ENCODE measurements at places on chromosomes 1 and 21. TPM values are rescaled to one million over a fixed set of nuclear protein-coding genes. Genes with fewer than 3 reads are reported as not detected.

DNA sequence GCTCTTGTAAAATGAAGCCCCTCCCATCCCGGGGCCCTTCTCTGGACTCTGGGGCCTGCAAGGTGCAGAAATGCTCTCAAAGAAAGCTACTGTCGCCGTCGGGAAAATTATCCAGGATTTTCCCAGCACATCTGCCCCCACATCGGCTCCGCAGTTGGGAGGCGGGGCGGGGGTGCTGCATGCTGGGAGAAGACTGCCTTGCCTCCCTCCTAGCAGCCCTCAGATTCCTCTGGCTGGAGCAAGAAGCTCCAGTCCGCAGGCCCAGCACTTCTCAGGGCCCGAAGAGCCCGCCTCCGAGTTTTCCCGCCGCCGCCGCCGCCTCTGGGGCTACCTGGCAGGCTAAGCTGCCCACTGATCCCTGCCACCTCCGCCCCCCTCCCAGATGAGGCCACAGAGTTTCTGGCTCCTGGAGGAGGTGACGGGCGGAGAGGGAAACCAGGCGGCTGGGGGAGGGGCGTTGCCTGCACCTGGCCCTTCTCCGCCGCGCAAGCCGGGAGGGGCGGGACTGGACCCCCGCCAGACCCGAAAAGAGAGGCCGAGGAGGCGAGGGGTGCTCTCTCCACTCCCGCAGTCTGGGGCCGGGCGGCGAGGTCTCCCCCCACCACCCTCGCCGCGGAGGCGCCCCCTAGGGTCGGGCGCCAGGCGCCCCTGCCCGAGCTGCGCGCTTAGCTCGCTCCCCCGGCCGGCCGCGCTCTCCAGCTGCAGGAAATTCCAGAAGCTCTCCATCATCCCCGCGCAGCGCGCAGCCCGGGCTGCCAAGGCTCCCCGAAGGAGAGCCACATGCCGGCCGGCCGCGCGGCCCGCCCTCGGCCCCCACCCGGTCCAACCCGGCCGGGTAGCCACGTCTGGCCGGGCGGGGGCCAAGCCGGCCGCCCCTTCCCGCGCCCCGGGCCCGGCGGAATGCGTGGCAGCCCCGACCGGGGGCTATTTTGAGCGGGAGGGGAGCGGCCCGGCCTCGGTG lies 28.8 kb downstream of the AHDC1 start:
- no peak for DNase-seq

- DNase-seq = peak; percentile 66
Observed at GRCh38 chr1:68321084-68321685, 88.9 kb upstream of the WLS start.

- no peak for DNase-seq
Observed at GRCh38 chr1:86741947-86742572, 37.7 kb downstream of the SH3GLB1 start.

DNA sequence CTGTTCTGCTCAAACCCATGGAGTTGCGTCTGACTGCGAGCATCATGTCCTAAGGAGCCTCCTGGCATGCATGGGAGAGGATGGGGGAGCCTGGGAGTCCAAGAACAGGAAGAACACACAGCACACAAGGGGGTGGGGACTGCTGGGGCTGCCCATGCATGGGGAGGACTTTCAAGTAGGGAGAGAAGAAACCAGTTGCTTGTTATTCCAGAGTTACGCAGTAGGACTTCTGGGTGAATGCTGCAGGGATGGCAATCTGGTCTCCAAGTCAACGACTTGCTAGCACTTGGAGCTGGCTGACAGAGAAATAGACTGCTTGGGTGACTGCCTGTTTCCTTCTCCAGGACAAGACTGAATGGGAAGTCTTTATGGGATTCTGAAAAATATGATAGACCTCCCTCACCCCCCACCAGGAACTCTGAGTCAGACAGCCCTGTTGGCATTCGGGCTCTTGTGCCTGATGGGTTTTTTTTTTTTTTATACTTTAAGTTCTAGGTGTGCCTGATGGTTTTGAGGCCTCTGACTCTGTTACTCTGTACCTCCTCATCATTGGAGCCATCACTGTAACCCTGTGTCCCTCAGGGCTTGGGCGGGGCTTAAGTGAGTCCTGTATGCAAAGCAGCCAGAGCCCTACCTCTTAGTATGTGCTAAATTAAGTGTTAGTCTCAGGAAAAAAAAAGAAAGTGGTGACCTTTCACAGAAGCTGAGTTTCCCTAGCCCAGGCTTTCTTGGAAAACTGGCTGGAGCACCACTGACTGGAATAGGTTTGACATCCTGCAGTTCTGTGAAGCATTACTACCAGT lies 30.3 kb downstream of the MAP3K21 start:
- no peak for DNase-seq

The S100A7 gene
- polyA plus RNA-seq = not detected

The EPHA2 gene
- 18.5 TPM for polyA plus RNA-seq

The HPCAL4 gene
- 2.5 TPM for polyA plus RNA-seq

The SHC1 gene
- polyA plus RNA-seq = 76.4 TPM
